MV-4-11 (cell line): ENCODE measurements at places on chromosomes 5 and 9.

GRCh38 chr5:144465441-144465840 is 294.8 kb downstream of the KCTD16 start:
- no peak for DNase-seq

DNA sequence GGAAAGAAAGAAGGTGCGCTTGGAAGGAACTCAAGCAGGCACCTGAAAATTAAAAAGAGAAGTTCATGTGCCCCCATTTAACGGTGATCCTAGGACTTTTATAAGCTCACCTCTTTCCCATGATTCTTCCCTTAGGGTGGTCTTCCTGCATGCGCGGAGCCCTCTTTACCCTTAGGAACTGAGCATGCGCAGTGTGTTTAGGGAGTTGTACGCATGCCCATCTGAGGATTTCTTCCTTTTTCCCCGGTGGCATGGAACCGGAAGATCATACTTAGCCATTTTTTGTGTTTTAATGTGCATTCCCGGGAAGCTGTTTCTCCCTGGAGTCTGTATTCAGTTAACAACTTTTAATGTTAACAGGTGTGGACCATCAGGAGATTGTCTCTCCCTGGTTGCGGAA is 119.0 kb downstream of the FBXL7 start:
- DNase-seq = no peak

DNA sequence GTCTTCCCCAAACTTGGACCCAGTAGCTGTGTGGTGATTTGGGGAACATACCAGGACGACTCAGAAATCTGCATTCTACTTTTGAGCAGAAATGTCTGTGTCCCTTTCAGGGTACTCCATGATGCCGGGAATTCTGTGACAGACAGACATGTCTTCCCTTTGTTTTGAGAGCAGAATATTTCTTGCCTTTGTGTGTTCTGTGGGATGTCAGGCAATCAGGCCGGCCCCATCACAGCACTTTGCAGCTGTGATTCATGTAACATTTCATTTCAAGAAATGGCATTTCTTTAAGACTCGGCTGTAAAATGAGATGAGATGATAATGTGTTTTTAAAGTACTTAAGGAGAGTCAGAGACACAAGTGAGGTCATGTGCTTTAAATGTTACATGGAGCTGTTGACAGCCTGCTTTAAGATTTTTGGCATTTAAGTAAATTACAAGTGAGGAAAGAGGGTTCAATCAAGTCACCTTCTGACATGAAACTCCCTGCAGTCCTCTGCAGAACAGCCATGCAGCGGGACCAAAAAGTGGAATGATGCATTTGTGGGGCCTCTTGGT is 98.7 kb downstream of the SLC28A3 start:
- DNase-seq = no peak

- DNase-seq = no peak
Measured at GRCh38 chr5:31464081-31464480, 67.8 kb downstream of the DROSHA start.

GRCh38 chr9:86563350-86563749 is 209.1 kb upstream of the TUT7 start:
- no peak for DNase-seq

DNA sequence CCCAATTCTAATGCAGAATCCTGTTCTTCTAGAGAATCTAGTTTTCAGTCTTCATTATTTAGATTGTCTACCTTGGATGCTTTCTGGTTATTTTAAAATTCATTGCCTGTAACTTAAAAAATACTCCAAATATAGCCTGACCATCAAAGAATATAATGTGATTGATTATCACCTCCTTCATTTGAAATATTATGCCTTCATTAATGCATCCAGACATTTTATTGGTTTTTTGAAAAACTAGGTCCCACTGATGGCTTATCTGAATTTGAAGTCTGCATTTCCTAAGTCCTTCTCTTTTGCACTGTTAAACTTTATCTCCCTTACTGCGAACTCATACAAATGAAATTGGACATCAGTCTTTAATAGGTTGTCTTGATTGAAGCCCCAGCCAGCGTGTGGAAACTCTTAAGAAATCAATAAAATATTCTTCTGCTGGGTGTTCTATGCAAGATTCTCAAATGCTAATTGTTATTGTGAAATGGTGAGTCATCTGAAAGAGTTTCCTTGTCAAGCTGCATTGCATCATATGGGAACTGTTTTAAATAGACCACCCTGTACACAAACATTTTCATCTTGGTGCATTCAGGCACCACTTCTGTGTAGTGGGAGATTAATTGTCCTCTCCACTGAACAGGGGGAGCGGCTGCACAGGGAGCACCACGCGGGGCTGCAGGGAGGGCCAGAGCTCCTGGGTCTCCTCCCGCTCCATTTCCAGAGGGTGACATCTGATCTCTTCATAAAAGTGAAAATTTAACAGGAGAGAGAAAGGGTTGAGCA is 92.3 kb upstream of the FANCC start:
- peak; percentile 96 for DNase-seq

DNA sequence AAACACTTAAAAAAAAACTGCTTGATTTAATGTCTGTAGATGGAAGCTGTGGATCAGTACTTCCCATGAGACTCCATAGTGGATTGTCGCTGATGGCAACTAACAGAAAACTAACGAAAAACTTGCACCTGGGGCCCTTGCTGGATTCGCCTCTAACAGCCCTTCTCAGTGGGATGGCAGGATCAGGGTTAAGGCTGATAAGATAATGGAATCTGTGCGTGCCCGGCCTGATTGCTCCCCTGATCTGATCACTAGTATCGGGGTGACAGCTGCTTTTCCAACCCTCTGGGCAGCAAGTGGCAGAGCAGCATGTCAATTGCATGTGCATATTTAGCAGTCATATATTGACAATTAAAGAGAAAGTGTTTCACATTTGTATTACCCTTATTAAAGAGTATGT is 185.8 kb upstream of the ELAVL2 start:
- DNase-seq = no peak

DNA sequence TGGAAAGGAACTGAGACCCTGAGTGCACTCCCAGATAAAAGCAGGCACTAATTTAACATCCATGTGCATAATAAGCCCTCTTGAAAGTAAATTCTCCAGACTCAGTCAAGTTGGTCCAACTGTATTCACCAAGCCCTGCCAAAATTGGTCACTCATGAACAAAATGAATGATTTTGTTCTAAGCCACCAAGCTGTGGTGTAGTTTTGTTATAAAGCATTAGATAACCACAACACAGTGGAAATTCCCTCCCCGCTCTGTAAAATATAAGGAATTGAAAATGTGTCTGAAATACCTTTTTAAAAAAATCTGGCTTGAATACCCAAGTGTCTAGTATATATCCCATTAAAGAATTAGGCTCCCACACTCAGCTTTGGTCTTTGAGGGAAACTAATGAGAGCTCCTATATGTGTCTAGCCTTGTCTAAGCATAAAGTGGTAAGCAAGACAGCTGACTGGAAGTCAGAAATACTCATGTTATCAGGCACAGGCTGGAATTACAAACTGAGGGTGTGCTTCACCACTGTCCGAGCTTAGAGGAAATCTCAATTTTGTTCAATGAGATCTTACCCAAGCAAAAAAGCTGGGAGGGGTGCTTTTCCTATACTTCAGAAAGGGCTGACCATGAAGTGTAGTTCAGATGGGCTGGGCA is 33.2 kb downstream of the IDNK start:
- peak; percentile 8 for DNase-seq

DNA sequence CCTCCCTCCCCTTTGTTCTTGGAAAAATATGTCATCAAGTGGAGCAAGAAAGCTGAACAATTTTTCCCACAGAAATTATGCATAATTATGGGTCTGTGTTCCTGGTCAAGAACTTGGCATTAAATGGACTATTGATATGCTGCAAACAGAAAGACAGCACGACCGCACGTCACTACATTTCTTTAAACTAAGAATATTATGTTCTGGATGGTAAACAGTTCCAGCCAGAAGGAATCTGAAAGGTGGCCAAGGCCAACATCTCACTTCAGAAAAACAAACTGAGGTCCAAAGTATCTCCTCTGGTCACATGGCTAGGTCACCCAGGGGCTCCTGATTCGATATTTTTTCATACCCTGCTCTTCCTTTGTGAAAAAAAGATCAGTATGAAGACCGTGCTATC is 173.3 kb upstream of the GAS1 start:
- DNase-seq = no peak

DNA sequence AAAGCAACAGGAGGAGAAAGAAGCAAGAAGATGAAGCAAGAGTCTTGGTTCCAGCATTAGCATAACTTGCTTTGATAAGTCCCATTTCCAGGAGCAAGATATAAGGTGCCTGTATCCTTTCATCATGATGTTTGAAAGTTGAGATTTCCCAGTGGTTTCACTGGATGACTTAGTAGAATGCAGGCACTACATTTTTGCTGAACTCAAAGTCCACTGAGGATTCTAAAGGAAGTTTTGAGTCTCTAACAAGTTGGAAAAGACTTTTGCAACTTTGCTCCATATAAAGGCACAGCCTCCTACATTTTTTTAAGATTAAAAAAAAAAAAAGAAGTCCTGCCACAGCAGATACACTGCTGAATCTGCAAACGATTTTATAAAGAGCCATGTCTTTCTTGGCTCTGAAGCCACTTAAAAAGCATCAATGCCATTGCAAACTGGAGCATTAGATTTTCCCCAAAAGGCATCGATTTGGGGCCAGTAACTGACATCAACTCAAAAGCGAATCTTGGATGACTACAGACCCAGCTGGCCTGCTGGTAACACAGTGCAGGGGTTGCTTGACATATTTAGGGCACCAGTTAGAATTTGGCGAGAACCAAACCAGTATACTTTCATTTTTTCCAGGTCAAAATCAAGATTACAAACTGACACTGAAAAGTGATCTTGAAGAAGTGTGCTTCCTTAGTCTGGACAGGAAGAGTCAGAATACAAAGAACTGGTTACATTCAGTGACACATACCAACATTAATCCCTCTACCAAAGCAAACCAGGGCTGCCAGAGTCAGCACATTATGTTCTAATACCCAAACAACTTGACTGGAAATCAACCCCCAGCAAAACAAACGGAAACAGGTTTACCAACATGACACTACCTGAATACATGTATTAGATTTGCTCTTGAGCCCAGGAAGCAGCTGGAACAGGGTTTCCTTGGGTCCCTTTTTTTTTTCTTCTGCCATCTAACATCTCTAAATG is 39.1 kb upstream of the KCNV2 start:
- DNase-seq = peak; percentile 1

DNA sequence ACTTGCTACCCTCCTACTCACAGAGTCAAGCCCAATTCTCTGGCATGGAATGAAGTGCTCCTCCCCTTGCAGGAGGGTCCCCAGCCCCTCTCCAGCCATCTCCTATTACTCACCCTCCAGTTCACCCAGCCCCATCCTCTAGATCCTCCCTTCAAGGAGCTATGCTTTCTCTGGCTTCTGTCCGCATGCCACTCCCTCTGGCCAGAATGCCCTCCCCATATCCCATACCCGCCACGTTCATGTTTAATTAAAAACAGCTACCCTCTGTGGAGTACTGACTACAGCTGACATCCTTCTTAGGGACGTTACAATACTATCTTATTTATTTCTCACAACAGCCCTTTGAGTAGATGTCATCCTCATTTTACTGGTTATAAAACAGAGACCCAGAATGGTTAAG is 3.0 kb downstream of the F2R start:
- DNase-seq = no peak

DNA sequence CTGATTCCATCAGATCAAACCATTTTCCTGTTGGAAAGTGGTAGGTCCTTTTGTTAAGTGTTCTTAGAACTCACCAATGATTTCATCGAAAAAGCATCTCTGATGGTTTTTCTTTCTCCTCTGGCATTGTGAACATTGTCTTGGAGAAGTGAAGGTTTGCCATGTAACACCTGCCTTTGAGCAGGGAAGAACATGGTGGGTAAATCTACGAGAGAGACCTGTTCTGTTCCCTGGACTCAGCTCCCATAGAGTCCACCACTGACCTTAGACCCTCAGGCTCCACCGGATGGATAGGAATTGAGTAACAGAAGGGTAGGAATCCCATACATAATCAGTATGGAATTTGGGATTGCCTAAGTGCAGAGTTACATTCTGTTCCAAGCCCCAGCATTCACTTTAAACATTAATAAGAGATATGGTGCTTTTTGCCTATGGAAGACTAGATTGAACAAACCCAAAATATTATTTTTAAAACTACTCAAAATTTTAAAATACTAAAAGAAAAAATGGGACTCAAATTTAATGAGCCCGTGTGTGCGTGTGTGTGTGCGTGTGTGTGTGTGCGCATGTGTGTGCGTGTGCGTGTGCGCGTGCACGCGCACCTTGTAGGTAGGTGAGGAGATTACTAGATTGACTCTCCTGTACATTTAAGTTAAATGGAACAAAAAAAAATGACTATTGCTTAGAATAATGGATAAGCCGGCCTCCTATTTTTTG is 92.0 kb downstream of the C9orf152 start:
- no peak for DNase-seq

GRCh38 chr5:140631036-140631417 is 1.9 kb downstream of the CD14 start:
- peak; percentile 55 for DNase-seq

DNA sequence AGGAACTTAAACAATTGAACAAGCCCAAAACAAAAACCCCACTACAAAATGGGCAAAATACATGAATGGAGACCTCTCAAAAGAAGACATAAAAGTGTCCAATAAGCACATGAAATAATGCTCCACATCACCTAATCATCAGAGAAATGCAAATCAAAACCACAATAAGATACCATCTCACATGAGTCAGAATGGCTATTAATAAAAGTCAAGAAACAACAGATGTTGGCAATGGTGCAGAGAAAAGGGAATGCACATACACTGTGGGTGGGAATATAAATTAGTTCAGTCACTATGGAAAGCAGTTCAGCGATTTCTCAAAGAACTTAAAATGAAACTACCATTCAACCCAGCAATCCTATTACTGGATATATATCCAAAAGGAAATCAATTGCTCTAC is 337.4 kb upstream of the GRIA1 start:
- no peak for DNase-seq

DNA sequence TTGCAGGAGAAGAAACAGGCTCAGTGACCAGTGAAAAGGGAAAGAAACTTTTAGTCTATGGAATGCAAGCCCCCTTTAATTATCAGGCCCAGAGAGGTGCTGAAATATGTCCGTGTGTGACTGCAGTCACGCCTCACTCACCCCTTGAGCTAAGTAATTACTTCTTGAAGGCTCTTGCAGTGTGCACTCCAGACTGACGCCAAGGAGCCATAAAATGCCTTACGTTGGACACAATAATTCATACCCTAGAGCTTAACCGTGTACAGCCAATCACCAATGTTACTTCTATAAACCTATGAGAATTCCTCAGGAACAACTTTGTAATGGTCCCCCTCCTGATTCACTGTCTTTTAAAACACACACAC is 242.2 kb downstream of the SYK start:
- DNase-seq = no peak

- no peak for DNase-seq
Measured at GRCh38 chr5:172699423-172699822, 58.4 kb downstream of the NEURL1B start.

DNA sequence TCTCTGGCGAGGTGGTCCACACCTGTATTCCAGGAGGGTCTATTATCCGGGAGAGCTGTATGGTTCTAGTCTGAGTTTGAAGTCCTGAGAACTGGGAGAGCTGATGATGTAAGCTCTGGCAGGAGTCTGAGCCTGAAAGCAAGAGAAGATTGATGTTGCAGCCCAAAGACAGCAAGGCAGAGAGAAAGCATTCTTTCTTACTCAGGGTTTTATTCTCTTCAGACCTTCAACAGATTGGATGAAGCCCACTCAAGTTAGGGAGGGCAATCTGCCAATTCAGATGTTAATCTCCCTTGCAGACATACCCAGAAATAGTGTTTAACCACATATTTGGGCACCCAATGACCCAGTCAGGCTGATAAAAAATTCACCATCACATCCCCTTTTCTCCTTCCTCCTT is 159.1 kb downstream of the CCDC171 start:
- no peak for DNase-seq
